ENCODE measurements at places on chromosomes 12 and 14.

DNA sequence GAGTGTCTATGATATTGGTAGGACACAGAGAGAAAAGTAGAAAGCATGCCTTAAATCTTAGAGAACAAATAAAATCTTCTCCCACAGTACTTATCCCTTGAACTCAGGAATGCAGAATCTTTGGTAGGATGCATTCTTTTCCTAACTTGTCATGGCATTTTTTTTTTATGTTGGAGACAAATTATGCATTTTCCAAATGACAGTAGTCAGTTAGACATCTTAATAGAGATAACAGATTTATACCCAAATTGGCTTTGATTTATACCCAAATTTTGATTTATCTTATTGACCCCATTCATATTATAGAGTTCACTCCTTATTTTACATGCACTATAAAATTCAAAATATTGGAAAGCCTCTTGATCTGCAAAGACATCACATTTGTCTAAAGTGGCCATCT, 132.9 kb downstream of the CNTN1 start:
- no peak for DNase-seq

DNA sequence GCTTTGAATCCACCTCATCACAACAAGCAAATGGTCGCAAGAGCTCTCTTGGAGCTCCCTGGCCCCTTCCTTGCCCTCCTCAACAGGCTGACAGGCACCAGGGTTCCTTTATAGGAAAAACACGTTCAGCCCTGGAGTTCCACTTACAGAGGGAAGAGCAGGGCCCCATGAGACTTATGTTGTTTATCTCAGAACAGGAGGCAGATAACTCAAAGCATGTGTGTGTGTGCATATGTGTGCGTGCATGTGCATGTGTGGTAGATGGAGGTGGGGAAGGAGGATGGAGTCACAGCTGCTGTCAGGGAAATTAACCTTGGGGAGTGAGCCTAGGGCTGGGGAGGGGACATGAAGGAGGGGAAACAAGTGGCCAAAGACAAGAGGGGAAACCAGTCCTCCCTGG, 138.1 kb downstream of the DPF3 start:
- DNase-seq = no peak

DNA sequence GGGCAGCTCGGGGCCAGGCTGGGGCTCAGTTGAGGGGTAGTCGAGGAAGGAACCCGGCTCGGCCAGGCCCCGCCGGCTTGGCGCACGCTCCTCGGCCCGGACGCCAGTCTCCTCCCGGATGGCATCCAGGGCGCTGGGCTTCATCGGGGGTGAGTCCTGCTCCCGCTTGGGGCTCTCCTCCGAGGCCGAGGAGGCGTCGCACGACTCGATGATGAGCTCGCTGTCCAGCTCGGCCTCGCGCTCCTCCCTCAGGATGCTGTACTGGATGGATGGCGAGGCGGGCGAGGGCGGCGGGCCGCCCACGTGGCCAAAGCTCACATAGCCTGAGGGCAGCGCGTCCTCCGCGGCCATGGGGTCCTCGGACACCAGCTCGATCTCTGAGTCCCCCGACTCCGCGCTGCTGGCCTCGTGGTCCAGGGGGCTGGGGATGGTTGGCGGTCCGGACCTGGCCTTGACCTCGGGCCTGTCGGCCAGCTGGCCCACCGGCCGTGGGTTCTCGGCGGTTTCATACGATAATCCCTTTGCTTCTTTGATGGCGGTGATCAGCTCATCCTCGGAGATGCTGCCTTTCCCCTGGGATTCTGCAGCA, 143.4 kb downstream of the RTN1 start:
- no peak for DNase-seq

DNA sequence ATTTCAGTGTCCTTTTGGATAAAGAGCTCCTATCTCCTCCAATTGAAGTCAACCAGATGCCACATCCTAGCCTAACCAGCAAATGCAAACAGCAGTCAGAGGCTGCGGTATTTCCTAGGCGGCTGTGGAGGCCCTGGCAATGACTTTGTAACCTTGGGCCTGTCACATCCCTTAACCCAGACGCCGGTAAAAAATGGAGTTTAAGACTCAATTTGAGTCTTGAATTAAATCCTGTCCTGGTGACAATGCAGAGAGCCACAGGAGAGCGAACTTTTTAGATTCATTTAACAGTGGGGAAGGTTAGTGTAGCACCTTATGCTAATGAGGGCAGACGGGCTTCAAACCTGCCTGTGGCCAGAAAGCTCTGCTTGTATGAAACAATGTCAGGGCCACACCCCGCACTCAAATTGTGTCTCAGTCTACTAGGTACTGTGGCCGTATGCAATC, 1.3 kb downstream of the C12orf75 start:
- peak; percentile 31 for DNase-seq

- DNase-seq = no peak
These were observed 15.6 kb downstream of the CIPC start for GRCh38 chr14:77113644-77114043.

DNA sequence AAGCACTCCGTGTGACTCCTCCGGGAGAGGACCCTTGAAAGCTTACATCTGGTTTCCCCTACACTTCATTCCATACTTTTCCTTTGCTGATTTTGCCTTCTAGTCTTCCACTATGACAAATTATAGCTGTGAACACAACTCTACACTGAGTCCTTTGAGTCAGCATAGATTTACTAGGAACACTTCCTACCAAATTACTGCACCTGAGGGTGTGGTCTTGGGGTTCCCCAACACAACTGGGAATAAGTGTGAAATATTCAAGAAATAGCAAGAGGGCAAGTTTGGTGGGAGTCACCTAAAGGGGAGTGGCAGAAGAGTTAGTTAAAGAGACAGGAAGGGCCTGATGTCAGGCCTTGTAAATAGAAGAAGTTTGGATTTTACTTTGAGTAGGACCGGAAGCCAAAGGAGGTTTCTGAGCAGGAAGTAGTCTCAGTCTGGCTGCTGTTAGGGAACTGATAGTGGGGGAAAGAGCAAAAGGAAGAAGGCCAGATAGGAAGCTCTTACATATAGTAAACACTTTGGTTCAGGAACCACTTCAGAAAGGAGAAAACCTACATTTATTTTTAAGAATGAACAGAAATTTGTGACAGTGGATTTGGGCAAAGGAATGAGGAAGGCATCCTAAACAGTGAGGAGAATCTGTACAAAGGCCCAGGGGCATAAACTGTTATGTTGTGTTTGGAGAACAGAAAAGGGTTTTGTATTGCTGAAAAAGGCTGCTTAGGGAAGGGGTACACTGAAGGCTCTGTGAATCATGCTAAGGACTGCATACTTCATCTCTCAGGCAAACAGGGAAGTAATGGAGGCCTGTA, 14.2 kb downstream of the SEL1L start:
- DNase-seq = peak; percentile 21

DNA sequence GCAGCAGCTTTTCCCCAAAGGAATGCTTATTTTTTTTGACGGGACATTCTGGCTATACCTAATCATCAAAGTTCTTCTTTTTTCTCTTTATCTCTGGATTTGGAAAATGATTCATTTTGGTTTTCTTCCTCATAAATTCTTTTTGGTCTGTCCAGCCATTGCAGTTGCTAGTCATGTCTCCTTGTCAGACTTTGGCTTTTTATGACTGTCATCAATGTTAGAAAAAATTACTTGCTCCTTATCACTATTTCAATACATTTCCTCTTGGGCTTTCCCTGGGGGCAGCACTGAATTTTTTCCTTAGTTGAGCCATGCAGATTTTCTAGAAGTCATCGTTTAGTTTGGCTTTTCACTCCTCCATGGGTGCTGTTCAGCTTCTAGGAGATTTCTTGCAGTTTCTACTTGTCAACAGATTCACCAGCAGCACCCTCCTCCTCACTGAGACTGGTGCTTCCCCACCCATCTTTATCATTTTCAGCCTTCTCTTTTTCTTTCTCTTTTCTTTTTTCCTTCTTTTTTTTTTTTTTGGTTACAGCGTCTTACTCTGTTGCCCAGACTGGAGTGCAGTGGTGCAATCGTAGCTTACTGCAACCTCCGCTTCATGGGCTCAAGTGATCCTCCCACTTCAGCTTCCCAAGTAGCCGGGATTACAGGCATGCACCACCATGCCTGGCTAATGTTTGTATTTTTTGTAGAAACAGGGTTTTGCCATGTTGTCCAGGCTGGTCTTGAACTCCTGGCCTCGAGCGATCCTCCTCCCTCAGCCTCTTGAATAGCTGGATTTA, 5.2 kb downstream of the ADIPOR2 start:
- no peak for DNase-seq

DNA sequence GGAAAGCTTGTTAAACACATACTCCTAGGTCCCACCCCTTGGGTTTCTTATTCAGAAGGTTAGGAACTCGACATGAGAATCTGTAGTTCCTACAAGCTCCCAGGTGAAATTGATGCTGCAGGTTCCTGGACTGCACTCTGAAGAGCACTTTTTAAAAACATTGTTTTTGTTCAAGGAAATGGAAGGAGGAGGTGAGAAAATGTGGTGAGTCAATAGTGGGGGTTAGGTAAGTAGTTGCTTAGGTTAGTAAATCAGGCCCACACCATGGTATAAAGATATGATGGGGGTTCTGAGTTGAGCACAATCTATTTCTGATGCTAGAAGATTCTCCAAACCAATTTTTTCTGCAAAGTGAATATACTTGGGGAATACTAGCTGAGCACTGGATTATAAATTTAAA, 450.3 kb downstream of the CCDC91 start:
- no peak for DNase-seq

- peak; percentile 75 for DNase-seq
These were observed 10.9 kb downstream of the EVL start for GRCh38 chr14:100076133-100076532.

GRCh38 chr12:19273482-19274330, 144.2 kb downstream of the PLEKHA5 start:
- DNase-seq = peak; percentile 46

DNA sequence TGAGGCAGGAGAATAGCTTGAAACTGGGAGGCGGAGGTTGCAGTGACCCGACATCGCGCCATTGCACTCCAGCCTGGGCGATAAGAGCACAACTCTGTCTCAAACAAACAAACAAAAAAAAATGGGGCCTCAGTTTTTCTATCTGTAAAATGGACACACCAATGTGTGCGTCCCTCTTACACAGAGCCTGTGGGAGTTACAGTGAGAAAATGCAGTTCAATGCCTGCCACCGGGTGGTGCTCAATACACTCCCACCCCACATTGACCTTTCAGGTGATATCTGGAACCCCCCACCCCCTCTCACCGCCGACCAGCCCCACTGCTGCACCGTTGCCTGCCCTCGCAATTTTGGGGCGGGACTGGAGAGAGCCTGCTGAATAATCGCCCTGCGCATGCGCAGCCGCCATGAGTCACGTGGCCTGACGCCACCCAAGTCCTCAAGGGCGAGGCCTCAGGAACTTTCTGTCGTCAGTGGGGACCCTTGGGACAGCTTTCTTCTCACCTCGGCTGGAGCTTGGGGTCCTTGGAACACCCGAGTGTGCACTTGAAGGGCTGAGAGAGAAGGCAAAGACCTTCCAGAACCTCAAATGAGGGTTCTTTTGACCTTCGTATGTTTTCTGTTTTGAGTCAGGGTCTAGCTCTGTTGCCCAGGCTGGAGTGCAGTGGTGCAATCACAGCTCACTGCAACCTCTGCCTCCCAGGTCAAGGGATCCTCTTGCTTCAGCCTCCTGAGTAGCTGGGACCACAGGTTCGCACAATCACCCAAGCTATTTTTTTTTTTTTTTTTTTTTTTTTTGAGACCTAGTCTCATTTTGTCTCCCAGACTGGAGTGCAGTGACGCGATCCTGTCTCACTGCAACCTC, 14.6 kb upstream of the CABP1 start:
- DNase-seq = peak; percentile 38

DNA sequence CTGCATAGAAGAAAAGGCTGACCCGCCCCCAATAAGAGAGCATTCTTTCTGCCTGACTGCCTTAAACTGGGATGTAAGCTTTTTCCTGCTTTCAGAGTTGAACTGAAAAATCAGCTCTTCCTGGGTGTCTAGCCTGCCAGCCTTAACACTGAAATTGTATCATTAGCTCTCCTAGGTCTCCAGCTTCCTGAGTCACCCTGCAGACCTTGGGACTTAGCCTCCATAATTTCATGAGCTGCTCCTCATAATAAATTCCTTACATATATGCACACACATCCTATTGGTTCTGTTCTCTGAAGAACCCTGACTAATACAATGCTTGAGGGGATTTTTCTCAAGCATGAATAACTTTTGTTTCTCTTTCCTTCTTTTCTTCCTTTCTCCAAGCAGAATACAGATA, 76.4 kb upstream of the FAR2 start:
- no peak for DNase-seq

DNA sequence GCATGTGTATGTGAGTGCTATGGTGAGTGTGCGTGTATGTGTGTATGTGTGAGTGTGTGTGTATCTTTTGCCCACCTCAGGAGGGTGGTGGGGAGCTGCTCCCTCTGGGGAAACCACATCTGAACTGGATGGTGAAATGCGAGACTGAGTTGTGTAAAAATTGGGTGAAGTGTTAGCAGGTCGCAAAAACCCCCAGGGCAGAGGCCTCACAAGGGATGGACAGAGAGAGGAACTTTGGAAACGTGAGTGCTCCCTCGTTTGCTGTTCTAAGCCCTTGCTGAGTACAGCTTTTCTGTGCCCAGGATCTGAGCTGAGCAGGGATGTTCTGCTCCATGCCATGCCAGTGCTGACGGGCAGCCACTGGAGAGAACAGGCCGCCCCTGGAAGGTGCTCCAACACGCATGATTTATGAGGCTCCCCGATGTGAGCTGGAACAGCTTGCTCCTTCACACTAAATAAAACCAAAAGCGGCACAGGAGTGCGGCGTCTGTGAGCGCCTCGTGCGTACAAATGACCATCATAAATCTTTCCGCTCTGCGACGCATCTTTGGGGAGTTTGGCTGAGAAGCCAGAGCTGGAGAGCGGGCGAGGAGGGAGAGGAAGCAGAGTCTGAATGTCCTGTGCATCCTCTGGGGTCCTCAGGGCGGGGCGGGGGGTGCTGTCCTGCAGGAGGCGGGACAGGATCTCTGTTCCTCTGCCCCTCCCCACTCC, 14.1 kb upstream of the GALNT9 start:
- DNase-seq = no peak

DNA sequence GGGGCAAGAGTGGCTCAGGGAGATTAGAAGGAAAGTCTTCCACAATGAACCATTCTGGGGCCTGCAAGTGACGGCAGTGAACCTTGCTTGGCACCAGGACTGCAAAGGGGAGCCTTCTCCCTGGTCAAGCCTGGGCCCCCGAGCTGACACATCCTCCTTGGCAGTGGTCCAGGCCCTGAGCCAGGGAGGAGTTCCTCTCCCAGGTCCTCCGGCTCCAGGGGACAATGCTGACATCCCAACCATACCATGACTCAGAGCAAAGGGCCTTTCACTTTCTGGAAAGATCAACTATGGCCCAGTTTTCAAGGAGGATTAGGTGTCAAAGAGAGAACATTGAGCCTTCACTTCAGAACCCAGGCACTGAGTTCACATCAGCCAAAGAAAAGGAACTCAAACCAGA, 756.5 kb upstream of the TBX3 start:
- no peak for DNase-seq

DNA sequence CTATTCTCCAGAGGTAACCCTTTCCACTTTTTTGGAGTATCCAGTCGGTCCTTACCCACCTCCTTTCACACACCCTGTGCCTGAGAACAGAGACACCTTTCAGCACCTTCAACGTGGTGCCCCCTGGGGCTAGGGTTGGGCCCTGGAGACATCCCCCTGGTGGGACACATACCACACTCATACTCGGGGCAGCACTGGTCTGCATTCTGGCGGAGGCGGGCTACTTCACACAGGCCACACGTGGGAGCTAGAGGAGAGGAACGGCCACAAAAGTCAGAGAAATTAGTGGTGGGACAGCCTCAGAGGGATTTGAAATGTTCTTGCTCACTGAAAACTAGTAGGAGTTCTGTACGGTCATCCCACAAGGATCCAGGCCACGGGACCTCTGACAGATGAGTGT, 39.8 kb upstream of the ANO2 start:
- no peak for DNase-seq

GRCh38 chr12:47270782-47271664, 191.3 kb upstream of the AMIGO2 start:
- no peak for DNase-seq

- no peak for DNase-seq
These were observed 103.3 kb downstream of the NUAK1 start for GRCh38 chr12:106035421-106035820.

All from CD4-positive, alpha-beta T cell treated with Interleukin-1 beta for 1 hour (primary cell).